ENCODE measurements at places on chromosomes 5 and 9. TPM values are rescaled to one million over a fixed set of nuclear protein-coding genes. Genes with fewer than 3 reads are reported as not detected.

DNA sequence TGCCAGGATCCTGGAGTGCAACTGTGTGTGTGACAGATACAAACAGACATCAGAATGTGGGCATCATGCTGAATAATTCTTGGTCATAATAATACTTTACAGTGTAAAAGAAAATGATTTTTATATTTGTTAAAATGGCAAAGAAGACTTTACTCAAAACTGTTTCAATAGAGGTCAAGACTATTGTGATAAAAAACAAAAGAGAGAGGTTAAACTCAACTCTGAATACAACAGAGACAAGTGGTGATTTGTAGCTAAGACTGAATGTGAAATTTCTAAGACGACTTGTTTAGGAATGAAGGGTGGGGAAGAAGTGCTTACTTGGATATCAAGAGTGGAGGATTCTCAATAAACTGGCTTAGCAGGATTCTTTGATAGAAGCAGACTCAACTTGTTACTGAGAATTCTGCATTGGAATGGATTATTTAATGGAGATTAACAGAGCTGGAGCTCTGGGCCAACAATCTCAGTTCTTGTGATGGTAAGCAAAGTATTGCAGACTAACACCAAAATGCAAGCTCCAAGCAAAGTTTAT lies 457.4 kb upstream of the CDH18 start:
- DNase-seq = no peak

- no peak for DNase-seq
These were observed 90.5 kb downstream of the OSMR start for GRCh38 chr5:38936269-38936668.

DNA sequence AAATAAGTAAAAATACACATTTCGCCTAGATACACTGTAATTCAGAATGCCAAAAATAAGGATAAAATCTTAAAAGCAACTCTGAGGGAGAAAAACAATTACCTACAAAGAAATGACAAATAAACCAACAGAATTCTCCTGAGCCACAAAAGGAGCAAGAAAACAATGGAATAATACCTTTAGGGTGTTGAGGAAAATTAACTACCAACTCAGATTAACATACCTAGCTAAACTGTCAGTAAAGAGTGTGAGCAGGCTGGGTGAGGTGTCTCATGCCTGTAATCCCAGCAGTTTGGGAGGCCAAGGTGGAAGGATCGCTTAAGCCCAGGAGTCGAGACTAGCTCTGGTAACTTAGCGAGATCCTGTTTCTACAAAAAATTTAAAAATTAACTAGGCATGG lies 81.5 kb downstream of the C9orf50 start:
- DNase-seq = no peak

Gene PALM2AKAP2
- polyA plus RNA-seq = 0.04 TPM

Data from A549 (cell line).